ENCODE measurements at places on chromosomes 1 and 21.
A peak's percentile ranks its signal among the peaks of the same experiment; 100 is the strongest.

- no peak for DNase-seq
These were observed 37.1 kb downstream of the TMED5 start for GRCh38 chr1:93143136-93143535.

DNA sequence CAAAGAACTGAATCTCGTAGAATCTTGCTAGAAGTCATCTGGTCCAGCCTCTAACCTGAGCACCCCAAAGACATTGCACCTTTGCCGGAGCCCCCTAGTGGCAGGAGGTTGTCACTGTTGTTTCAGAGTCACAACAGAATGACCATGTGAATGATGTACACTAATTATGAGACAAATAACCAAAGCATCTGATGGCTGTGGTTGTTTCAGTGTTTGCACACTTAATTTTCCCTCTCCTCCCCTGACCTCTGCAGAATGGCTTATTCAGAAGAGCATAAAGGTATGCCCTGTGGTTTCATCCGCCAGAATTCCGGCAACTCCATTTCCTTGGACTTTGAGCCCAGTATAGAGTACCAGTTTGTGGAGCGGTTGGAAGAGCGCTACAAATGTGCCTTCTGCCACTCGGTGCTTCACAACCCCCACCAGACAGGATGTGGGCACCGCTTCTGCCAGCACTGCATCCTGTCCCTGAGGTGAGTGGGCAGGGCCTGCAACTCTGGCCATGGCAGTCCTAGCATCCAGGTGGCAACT lies 26.4 kb downstream of the TRAF5 start:
- peak; percentile 33 for DNase-seq

GRCh38 chr1:185512442-185512841 lies 195.4 kb upstream of the IVNS1ABP start:
- DNase-seq: no peak

DNA sequence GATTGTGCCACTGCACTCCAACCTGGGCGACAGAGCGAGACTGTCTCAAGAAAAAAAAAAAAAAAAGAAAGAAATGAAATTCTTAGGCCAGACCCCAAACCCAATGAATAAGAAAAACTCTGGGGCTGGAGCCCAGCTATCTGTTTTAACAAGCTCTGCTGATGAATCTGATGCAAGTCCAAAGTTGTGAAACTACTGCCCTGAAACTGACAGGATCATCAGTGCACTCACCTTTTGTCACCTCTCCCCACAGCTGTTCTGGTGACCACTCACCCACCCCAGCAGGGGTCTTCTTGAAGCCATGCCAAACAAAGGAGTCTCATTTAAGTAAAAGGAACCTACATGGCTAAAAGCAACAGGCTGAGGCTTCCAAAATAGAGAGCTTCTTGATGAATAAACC lies 8.4 kb downstream of the PABPC4 start:
- DNase-seq: no peak

- no peak for DNase-seq
These were observed 7.1 kb upstream of the CLDN19 start for GRCh38 chr1:42747125-42747524.

DNA sequence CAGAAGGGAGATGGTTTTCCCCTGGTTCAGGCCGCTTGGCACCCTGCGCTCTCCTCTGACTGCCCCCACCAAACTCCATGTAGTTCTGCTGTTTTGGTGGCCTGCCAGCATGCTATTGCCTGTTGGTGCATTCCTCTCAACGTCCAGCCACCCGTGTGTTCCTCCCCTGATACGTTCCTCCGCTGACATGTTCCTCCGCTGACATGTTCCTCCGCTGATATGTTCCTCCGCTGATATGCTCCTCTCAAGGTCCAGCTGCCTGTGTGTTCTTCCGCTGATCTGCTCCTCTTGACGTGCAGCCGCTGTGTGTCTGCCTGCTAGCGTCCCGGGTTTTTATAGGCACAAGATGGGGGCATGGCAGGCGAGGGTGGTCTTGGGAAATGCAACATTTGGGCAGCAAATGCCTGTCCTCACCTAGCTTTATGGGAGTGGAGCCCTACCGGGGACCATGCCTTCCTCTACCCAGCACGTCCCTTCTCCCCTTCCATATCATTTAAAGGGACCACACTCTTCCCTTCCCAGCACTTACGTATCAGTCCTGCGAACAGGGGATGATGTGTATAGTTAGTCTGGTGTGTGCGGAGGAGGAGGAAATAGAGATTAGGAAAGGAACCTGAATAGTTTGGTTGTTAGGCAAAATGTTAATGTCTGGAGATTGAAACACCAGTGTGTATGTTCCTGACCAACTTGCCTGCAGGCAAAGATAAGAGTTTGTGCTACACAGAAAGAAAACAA lies 40.6 kb upstream of the PLA2G5 start:
- DNase-seq: no peak

GRCh38 chr1:243473227-243474135 lies 217.6 kb downstream of the SDCCAG8 start:
- no peak for DNase-seq

DNA sequence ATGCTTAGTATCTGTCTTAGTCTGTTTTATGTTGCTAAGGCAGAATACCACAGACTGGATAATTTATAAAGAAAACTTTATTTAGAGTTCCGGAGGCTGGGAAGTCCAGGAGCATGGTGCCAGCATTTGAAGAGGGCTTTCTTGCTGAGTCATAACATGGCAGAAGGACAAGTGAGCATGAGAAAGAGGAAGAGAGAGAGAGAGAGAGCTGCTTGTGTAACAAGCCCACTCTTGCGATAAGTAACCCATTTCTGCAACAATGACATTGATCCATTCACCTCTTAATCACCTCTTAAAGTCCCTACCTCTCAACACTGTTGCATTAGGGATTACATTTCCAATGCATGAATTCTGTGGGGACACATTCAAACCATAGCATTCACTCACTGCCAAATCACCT lies 11.7 kb upstream of the MYOCOS start:
- DNase-seq: no peak

DNA sequence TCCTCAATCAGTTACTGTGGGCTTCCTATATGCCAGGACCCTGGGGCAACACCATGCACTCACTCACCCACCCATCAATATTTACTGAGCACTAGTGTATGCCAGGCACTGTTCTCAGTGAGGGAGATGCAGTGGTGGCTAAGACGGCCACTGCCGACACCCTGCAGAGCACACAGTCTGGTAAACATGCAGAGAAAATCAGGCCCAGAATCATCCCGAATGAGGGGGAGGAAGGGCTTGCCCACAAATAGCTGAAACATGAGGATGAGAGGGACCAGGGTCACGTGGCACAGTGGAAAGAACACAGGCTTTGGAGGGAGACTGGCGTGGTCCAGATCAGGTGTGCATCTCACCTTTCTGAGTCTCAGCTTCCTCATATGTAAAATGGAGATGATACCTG lies 89.2 kb upstream of the IGSF21 start:
- no peak for DNase-seq

DNA sequence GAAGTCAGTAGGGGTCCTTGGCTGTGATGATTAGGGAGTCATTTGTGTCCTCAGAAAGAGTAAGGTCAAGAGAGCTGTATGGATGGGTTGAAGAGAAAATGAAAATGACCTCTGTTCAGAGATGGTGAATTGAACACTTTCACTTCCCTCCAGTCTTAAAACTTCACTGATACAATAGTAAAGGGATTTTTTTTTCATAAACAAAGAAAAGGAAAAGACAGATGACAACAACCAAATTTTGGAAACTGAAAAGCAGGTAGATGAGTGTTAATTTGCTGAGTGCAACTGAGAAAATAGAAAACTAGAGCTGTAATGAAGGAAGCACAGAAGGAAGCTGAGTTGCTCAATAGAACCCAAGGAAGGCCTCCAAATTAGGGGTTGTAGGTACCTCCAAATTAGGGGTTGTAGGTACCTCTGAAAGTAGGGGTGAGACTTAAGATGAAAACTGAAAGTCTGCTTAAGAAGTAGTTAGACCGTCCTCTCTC lies 14.8 kb upstream of the S1PR1 start:
- DNase-seq: no peak

Data from stimulated activated CD8-positive, alpha-beta memory T cell treated with anti-CD3 and anti-CD28 coated beads, Interleukin-4, amount 100 ng/mL, for 1 hour (primary cell).